ENCODE measurements at places on chromosomes 7 and 10. TPM values are rescaled to one million over a fixed set of nuclear protein-coding genes. Genes with fewer than 3 reads are reported as not detected.

DNA sequence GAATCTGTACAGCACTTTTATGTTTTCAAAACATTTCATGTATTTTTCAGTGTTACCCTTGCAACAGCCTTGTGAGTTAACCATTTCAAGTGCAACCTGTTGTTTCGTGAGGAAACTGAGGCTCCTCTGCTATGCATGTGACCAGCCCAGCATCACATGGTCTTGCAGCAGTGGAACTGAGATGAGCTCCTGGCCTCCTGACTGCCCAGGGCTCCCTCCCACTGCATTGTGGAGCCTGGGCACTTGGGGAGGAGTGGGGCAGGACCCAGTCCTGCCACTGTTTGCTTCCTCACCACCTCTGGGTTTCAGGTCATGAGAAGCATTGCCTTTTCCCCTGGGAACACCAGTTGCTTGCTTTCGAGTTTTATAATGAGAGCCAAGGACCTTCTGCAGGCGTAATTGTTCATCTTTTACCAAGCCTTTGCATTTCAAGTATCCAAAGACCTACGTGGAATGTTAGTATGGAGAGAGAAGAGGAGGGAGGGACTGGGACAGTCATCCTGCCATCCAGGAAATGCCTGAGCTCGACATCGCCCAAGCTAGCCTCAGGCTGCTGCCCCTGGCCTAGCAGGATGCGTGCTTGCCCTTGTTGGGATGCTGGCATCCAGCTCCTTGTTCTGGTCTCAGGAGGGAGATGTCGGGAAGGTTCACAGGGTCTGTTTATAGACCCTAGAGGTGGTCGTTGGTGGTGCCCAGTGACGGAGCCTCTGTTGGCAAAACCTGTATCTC lies 32.3 kb upstream of the BHLHA15 start:
- H3K4me3 ChIP-seq: no peak overlapping the region
- 0 out of 2 replicates have a peak, but pooled peaks cover 3% of the 10 kb centered on the region for H3K4me1 ChIP-seq
- H3K27ac ChIP-seq: no peak overlapping the region

DNA sequence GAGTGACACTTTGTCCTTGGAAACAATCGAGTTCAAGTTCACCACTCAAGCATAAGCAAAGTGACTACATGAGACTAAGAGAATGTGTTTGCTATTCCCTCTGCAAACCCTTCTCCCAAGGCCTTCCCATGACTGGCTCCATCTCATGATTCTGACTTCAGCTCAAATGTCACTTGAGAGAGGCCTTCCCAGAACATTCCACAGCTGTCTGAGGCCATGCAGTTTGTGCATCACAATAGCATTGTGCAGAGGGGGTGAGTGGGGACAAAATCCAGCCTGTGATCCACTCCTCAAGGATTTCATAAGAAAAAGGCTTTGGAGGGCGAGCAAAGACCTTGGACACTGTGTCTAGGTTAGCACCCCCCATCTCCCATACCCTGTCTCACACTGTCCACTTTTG lies 6.9 kb upstream of the LRMDA start:
- no peak overlapping the region for H3K4me3 ChIP-seq
- no peak for DNase-seq
- no peak overlapping the region for H3K27ac ChIP-seq
- H3K27me3 ChIP-seq: no peaks in the 10 kb centered on the region
- H3K36me3 ChIP-seq: no peaks in the 10 kb centered on the region

HOGA1 gene
- 3.5 TPM for total RNA-seq

- no peaks in the 10 kb centered on the region for H3K4me1 ChIP-seq
- H3K27ac ChIP-seq: no peak overlapping the region
- no peak for DNase-seq
- H3K4me3 ChIP-seq: no peak overlapping the region
Observed at GRCh38 chr10:34437906-34438305, 377.2 kb downstream of the PARD3 start.

- no peak overlapping the region for H3K27ac ChIP-seq
- no peaks in the 10 kb centered on the region for H3K36me3 ChIP-seq
- H3K4me1 ChIP-seq: no peaks in the 10 kb centered on the region
- H3K27me3 ChIP-seq: no peaks in the 10 kb centered on the region
- no peak overlapping the region for H3K4me3 ChIP-seq
Observed at GRCh38 chr10:115141254-115141653, 48.1 kb downstream of the ATRNL1 start.

GRCh38 chr10:84308021-84308420 lies 20.4 kb upstream of the CCSER2 start:
- H3K27ac ChIP-seq: no peak overlapping the region
- H3K4me1 ChIP-seq: no peaks in the 10 kb centered on the region
- no peak for DNase-seq
- no peak overlapping the region for H3K4me3 ChIP-seq

DNA sequence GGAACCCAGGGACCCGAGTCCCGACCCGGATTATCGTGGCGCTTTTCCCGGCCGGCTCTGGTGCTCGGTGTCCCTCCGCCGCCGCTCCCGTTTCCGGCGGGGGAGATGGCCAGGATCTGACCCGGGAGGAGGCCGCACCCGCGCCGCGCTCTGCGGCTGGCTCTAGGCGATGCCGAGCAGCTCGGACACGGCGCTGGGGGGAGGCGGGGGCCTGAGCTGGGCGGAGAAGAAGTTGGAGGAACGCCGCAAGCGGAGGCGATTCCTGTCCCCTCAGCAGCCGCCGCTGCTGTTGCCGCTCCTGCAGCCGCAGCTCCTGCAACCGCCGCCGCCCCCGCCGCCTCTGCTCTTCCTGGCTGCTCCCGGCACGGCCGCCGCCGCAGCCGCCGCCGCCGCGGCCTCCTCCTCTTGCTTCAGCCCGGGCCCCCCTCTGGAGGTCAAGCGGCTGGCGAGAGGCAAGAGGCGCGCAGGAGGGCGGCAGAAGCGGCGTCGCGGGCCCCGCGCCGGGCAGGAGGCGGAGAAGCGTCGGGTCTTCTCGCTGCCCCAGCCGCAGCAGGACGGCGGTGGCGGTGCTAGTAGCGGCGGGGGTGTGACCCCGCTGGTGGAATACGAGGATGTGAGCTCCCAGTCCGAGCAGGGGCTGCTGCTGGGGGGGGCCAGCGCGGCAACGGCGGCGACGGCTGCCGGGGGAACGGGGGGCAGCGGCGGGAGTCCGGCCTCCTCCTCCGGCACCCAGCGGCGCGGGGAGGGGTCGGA lies 593 bp downstream of the CDK13 start:
- peak; percentile 42 for DNase-seq
- H3K4me1 ChIP-seq: no peaks in the 10 kb centered on the region
- H3K36me3 ChIP-seq: no peaks in the 10 kb centered on the region
- H3K27me3 ChIP-seq: no peaks in the 10 kb centered on the region
